ENCODE measurements at places on chromosomes 1 and 21. TPM values are rescaled to one million over a fixed set of nuclear protein-coding genes. Genes with fewer than 3 reads are reported as not detected.

GRCh38 chr1:57013522-57013921 is 47.7 kb upstream of the C8B start:
- no peak for DNase-seq
- H3K4me3 ChIP-seq, result no peak overlapping the region
- no peaks in the 10 kb centered on the region for H3K27me3 ChIP-seq
- no peak overlapping the region for H3K27ac ChIP-seq
- no peaks in the 10 kb centered on the region for H3K36me3 ChIP-seq

DNA sequence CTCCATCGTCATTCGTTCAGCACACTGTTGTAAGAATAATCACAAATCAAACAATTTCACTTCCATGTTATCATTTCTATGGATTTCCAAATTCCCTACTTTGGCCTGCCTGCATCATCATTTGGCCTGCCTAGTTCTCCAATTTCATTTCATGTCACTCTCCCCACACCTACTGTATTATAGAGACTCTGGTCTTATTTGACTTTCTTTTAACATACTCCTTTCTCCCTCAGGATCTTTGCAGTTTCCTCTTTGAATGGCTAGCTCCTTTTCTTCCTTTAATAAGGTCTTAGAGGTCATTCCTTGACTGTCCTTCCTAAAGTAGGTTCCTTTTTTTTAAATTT is 36.3 kb upstream of the PODN start:
- H3K27ac ChIP-seq, result no peak overlapping the region
- DNase-seq, result no peak
- no peak overlapping the region for H3K4me3 ChIP-seq
- H3K36me3 ChIP-seq, result no peaks in the 10 kb centered on the region
- H3K27me3 ChIP-seq, result no peaks in the 10 kb centered on the region
- H3K4me1 ChIP-seq, result peaks cover 10% of the 10 kb centered on the region

DNA sequence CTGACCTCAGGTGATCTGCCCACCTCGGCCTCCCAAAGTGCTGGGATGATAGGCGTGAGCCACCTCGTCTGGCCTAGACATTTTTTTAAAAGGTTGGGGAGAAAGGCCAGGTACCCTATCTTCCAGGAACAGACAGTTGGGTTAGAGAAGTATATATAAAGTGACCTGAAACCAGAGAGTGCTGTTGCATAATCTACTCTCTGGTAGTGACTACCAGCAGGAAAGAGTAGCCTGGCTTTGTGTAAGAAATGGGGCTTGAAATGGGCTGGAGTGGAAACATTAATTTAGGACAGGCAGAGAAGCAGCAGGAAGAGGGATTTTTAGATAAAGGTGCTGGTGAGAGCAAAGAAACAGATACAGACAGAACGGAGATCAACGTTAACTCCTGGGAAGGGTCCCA is 125.8 kb upstream of the HOOK1 start:
- H3K36me3 ChIP-seq, result peaks cover 5% of the 10 kb centered on the region
- no peaks in the 10 kb centered on the region for H3K27me3 ChIP-seq
- H3K27ac ChIP-seq, result peak overlapping the region; percentile 73
- peaks cover 12% of the 10 kb centered on the region for H3K4me1 ChIP-seq

DNA sequence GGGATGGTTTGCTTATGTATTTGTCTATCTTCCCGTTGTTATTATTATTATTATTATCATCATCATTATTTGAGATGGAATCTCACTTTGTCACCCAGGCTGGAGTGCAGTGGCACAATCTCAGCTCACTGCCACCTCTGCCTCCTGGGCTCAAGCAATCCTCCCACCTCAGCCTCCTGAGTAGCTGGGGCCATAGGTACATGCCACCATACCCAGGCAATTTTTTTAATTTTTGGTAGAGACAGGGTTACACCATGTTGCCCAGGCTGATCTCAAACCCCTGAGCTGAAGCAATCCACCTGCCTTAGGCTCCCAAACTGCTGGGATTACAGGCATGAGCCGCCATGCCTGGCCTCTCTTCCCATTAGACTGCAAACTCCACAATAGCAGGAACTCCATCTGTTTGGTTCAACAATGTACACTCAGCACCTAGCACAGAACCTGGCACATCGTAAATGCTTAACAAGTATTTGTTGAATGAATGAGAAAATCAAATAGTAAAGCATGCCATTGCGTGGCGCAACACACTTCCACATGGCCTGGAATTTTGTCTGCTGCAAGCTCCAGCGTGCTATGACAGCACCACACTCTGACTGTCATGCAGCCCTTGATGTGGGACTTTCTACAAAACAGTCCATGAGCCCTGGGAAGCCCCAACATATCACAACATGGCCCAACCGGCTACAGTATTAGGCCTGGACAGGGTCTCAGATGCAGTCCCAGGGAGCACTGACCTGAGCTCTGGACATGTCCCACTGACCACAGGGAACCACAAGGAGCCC is 3.8 kb upstream of the TINAGL1 start:
- no peak overlapping the region for H3K4me3 ChIP-seq
- no peak overlapping the region for H3K27ac ChIP-seq
- H3K4me1 ChIP-seq, result peaks cover 4% of the 10 kb centered on the region
- H3K36me3 ChIP-seq, result no peaks in the 10 kb centered on the region
- peaks cover 21% of the 10 kb centered on the region for H3K27me3 ChIP-seq
- no peak for DNase-seq

GRCh38 chr1:179586107-179586823 is 5.4 kb upstream of the TDRD5 start:
- H3K36me3 ChIP-seq, result peaks cover 10% of the 10 kb centered on the region
- H3K4me3 ChIP-seq, result no peak overlapping the region
- H3K27me3 ChIP-seq, result peaks cover 72% of the 10 kb centered on the region
- H3K27ac ChIP-seq, result no peak overlapping the region
- DNase-seq, result no peak
- no peaks in the 10 kb centered on the region for H3K4me1 ChIP-seq

- no peak overlapping the region for H3K4me3 ChIP-seq
- H3K36me3 ChIP-seq, result peaks cover 25% of the 10 kb centered on the region
- no peaks in the 10 kb centered on the region for H3K27me3 ChIP-seq
- H3K4me1 ChIP-seq, result no peaks in the 10 kb centered on the region
- H3K27ac ChIP-seq, result no peak overlapping the region
- no peak for DNase-seq
Measured at GRCh38 chr21:42554251-42554961, 40.8 kb downstream of the SLC37A1 start.

Gene PRPF38B
- 19.9 TPM for polyA plus RNA-seq

Gene SELP
- polyA plus RNA-seq, result 3.5 TPM

Gene RGS13
- polyA plus RNA-seq, result not detected

Gene OLFM3
- not detected for polyA plus RNA-seq

Gene FAM3B
- not detected for polyA plus RNA-seq
